Lower lobe of right lung (tissue), 2 donors: ENCODE measurements at places on chromosomes 1 and 21.

- H3K27ac ChIP-seq, result no peak overlapping the region
- peaks cover 32% of the 10 kb centered on the region for H3K4me1 ChIP-seq
- DNase-seq, result no peak
- no peaks in the 10 kb centered on the region for H3K27me3 ChIP-seq
- H3K36me3 ChIP-seq, result no peaks in the 10 kb centered on the region
Observed at GRCh38 chr1:206829282-206829681, 36.1 kb upstream of the IL20 start.

- no peak overlapping the region for H3K4me3 ChIP-seq
- no peaks in the 10 kb centered on the region for H3K36me3 ChIP-seq
- H3K27ac ChIP-seq, result no peak overlapping the region
- no peaks in the 10 kb centered on the region for H3K4me1 ChIP-seq
Observed at GRCh38 chr1:192067360-192067759, 90.9 kb upstream of the RGS18 start.

DNA sequence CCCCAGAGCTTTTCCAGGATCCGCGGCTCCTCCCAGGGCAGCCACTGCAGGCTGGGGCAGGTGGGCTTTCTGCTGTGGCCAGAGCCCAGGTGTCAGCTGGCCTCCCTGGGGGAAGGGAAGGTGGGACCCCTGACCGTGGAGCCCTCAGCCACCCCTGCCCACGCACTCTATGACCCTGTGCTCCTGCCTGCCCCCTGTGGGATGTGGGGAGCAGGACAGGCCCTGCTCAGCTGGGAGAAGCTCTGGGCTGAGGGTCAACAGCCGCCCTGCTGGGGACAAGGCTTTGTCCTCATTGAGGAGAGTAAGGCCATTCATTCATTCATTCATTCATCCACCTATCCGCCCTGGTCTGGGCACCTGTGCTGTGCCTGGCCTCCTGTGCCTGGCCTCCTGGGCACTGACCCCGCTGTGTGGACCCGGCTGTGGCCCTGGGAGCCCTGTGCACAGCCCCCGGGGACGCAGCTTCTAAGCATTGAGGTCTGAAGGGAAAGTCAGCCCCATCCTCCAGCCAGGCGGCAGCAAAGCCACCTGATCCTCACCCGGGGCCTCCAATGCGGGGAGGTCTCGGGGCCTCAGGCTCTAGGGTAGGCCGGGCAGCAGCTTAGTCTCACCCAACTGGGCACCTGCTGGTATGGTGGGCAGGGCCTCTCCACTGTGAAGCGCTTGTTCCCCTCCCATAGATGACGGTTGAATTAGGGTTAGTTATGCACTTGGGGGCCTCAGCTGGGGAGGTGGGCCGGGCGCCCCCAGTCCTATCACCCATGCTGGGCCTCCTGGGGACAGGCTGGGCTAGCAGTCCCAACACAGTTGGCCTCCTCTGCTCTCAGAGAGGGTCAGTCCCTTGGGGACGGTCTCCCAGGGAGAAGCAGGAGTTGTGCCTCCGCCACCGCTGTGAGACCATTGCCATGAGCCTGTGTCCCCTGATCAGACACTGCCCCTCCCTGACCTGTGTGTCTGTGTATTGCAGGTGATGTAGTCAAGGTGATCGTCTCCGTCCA, 6.0 kb downstream of the TNFRSF14 start:
- peaks cover 67% of the 10 kb centered on the region for H3K36me3 ChIP-seq
- H3K27ac ChIP-seq, result no peak overlapping the region
- no peak for DNase-seq
- no peaks in the 10 kb centered on the region for H3K27me3 ChIP-seq
- H3K4me3 ChIP-seq, result no peak overlapping the region
- H3K4me1 ChIP-seq, result peaks cover 24% of the 10 kb centered on the region

DNA sequence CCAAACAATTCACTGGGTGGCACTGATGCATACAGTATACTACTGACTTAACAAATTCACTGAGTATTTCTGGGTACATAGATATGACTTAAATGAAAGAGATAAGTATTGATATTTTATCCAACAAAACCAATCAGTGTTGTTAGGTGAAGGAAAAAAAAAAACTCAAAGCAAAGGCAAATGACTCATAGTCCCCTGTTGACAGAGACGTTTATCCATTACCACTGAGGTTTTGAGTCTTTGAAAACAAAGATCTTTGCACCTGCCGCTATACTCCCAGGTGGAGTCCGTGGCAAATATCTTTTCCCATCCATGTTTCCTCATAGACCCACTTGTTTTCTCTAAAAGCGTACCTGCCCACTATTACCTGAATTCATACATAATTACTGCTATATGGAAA, 18.4 kb downstream of the DYNLT5 start:
- H3K4me3 ChIP-seq, result no peak overlapping the region
- no peaks in the 10 kb centered on the region for H3K36me3 ChIP-seq
- no peak for DNase-seq
- H3K27me3 ChIP-seq, result no peaks in the 10 kb centered on the region
- H3K27ac ChIP-seq, result no peak overlapping the region

DNA sequence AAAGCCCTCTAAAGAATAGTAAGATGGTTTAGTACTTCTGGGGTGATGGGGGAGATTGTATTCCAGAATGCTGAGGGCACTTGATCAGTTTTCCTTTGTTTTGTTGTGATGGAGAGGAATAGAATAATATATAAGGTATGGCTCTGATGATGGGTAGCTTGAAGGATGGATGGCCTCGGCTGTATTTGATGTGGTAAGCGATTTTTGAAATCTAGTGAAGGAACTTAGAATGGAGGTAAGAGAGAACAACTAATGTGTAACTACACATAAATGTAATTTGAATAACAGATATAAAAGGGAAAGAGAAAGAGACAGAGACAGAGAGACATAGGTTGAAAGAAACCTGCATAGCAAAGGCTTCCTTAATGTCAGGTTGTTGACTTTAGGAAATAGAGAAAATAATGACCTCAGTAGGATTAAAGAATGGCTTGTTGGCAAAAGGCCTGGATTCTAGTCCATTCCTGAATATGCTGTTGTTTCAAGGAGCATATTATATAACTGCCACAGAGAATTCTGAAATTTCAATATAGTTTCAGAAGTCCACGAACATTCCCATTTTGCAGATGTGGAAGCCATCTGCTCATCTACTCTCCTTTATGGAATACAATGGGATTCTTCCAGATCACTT, 58.7 kb downstream of the NIBAN1 start:
- H3K27me3 ChIP-seq, result no peaks in the 10 kb centered on the region
- no peak for DNase-seq
- no peaks in the 10 kb centered on the region for H3K36me3 ChIP-seq

GRCh38 chr1:179976970-179977651, 22.5 kb downstream of the CEP350 start:
- no peaks in the 10 kb centered on the region for H3K36me3 ChIP-seq
- no peaks in the 10 kb centered on the region for H3K27me3 ChIP-seq
- H3K4me3 ChIP-seq, result no peak overlapping the region
- H3K4me1 ChIP-seq, result peaks cover 23% of the 10 kb centered on the region
- no peak overlapping the region for H3K27ac ChIP-seq
- no peak for DNase-seq

GRCh38 chr1:212591922-212592321, 16.6 kb upstream of the ATF3 start:
- peaks cover under 1% of the 10 kb centered on the region for H3K27me3 ChIP-seq
- no peak for DNase-seq
- H3K27ac ChIP-seq, result no peak overlapping the region
- H3K4me3 ChIP-seq, result no peak overlapping the region
- no peaks in the 10 kb centered on the region for H3K36me3 ChIP-seq

- H3K36me3 ChIP-seq, result no peaks in the 10 kb centered on the region
- no peaks in the 10 kb centered on the region for H3K4me1 ChIP-seq
- no peak for DNase-seq
- no peaks in the 10 kb centered on the region for H3K27me3 ChIP-seq
Observed at GRCh38 chr21:24658026-24658425, 949.3 kb downstream of the MRPL39 start.

GRCh38 chr1:14970799-14971141, 182.8 kb upstream of the TMEM51 start:
- no peak overlapping the region for H3K4me3 ChIP-seq
- no peak for DNase-seq
- no peaks in the 10 kb centered on the region for H3K36me3 ChIP-seq

GRCh38 chr1:55413286-55413685, 198.1 kb upstream of the USP24 start:
- no peak for DNase-seq
- H3K4me3 ChIP-seq, result no peak overlapping the region
- H3K4me1 ChIP-seq, result no peaks in the 10 kb centered on the region
- H3K27ac ChIP-seq, result no peak overlapping the region
- no peaks in the 10 kb centered on the region for H3K36me3 ChIP-seq
- H3K27me3 ChIP-seq, result no peaks in the 10 kb centered on the region

DNA sequence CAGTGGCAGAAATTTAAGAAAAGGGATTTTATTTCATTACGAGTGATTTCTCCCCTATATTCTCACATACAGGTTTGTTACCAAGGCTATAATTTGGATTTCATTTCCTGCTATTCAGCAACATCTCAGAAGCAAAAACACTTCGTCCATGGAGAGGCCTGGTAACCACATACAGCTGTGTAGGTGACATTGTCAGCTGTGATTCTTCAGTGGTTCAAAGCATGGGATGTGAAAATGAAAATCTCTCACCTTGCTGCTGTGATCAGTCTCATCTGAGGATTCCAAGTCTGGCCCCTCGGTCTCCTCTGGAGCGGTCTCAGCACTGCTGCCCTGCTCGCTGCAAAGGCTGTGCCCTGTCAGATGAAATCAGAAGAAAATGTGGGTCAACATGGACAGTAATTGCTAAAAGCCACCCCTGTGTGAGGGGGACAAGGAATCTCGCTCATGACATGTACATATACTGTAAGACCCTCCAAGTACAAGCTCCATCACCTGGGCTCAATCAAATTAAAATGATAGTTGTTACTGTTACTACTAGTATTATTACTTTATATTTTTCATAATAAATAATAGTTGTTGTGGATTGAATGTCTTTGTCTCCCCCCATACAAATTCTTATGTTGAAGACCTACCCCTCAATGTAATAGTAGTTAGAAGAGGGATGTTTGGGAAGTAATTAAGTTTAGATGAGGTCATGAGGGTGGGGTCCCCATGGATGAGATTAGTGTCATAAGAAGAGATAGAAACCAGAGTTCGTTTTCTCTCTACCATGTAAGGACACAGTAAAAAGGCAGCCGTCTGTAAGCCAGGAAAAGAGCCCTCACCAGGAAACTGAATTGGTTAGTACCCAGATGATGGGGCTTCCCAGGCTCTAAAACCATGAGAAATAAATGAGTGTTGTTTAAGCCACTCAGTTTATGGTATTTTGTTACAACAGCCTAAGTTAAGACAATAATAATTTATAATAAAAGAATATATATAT, 126.7 kb upstream of the KRTAP19-8 start:
- no peak overlapping the region for H3K27ac ChIP-seq
- H3K27me3 ChIP-seq, result no peaks in the 10 kb centered on the region
- peaks cover 3% of the 10 kb centered on the region for H3K4me1 ChIP-seq
- H3K36me3 ChIP-seq, result no peaks in the 10 kb centered on the region

DNA sequence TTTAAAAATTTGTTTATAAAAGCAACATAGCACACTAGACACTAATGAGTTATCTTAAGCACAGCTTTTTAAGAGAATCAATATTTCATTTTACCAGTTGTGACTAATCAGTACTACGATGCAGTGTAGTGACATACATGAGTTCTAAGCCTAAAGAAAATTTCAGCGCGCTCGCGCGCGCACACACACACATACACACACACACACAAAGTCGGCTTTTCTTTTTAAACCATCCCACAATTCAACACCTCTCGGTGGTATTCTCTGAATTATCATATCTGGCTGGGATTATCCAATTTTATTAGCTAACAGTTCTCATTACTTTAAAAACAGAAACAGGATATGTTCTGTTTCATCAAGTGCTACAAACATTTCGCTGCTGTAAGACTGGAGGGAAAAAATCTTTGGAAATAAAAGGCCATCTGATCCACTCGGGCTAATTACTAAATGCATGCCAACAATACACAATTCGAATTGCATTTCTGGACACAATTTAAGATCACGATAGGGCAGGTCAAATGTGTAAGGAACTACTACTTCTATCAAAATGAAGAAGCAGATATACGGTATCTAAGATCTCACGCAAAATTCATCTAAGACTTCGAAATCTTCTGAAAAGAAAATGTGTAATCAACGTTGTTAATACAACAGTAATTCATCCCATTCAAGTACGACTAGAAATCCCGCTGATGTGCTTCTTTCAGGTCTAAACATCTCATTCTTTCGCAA, 1.2 kb downstream of the TUT4 start:
- H3K4me3 ChIP-seq, result peak overlapping the region; percentile 98
- no peaks in the 10 kb centered on the region for H3K36me3 ChIP-seq
- peaks cover 20% of the 10 kb centered on the region for H3K4me1 ChIP-seq
- no peaks in the 10 kb centered on the region for H3K27me3 ChIP-seq

DNA sequence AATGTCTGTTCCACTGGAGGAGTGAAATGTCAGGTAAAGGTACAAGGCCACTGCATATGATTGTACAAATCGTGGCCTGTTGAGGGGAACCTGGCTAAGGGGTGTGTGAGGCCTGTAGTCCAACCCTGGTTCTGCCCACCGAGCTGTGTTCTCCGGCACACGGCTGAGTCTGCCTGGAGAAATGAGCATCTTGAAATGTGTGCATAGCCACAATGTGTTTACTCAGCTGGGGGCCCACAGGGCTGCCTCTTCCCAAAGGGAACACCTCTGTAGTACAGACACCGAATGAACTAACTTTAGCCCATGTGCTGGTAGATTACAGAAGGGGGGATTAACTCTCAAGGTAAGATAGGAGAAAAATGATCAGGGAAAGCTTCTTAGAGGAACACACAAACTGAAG, 30.2 kb downstream of the AK4 start:
- no peak overlapping the region for H3K4me3 ChIP-seq
- no peaks in the 10 kb centered on the region for H3K27me3 ChIP-seq
- no peak for DNase-seq
- H3K27ac ChIP-seq, result no peak overlapping the region

- H3K4me3 ChIP-seq, result no peak overlapping the region
- peaks cover 13% of the 10 kb centered on the region for H3K27me3 ChIP-seq
- H3K27ac ChIP-seq, result peak overlapping the region; percentile 90
- H3K4me1 ChIP-seq, result peaks cover 33% of the 10 kb centered on the region
Observed at GRCh38 chr1:3312310-3312897, 142.1 kb upstream of the ARHGEF16 start.

DNA sequence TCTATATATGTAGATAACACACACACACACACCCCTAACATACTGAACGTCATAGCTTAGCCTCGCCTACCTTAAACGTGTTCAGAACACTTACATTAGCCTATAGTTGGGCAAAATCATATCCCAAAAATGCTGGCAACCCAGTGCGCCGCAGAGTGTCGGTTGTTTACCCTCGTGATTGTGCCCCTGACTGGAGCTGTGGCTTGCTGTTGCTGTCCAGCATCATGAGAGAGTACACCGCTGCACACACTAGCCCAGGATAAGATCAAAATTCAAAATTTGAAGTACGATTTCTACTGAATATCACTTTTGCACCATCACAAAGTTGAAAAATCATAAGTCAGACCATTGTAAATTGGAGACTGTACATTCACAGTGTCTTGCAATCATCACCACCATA, 73.1 kb upstream of the COG2 start:
- H3K27me3 ChIP-seq, result no peaks in the 10 kb centered on the region
- no peaks in the 10 kb centered on the region for H3K36me3 ChIP-seq
- no peak overlapping the region for H3K27ac ChIP-seq
- no peak overlapping the region for H3K4me3 ChIP-seq
- peaks cover 13% of the 10 kb centered on the region for H3K4me1 ChIP-seq

DNA sequence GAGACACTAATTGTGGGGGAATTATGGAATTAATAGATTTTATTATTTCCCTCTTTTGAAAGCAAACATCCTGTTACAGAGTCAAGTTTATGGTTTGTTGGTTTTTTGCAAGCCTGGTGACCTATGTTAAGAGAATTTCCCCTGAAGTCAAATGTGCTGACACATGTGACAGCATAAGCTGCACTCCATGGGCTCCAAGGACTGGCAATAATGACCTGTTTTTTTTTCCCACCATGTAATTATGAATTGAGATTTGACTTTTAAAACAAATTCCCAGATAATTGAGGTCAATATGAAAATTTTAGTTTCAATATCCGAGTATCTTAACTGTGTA, 242.5 kb upstream of the SGIP1 start:
- no peak overlapping the region for H3K27ac ChIP-seq
- H3K36me3 ChIP-seq, result no peaks in the 10 kb centered on the region
